DMS79 treated with DMSO at 0.1 percent for 48 hours (cell line): ENCODE measurements at places on chromosomes 7 and 10.

DNA sequence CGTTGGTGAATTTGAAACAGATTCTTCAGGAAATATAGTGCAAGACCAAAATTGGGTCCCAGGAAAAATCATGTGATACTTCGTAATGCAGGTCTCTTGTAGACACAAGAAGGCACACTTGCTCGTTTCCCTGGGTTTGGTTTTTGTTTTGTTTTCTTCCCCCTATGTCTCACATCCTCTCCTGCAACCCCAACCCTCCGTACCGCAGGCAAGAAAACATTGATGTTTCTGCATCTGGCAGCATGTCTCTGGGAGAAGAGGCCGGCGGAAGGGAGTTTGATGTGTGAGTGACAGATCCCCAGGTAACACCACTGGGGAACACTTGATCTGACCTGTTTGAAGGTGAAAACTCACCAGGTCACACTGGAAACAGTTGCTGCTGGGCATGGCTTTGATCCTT, 718.5 kb downstream of the AUTS2 start:
- no peak for DNase-seq

- DNase-seq = no peak
Observed at GRCh38 chr7:33792547-33793105, 112.7 kb upstream of the BMPER start.

- no peak for DNase-seq
Observed at GRCh38 chr10:108663587-108663986, 1259.7 kb downstream of the XPNPEP1 start.

DNA sequence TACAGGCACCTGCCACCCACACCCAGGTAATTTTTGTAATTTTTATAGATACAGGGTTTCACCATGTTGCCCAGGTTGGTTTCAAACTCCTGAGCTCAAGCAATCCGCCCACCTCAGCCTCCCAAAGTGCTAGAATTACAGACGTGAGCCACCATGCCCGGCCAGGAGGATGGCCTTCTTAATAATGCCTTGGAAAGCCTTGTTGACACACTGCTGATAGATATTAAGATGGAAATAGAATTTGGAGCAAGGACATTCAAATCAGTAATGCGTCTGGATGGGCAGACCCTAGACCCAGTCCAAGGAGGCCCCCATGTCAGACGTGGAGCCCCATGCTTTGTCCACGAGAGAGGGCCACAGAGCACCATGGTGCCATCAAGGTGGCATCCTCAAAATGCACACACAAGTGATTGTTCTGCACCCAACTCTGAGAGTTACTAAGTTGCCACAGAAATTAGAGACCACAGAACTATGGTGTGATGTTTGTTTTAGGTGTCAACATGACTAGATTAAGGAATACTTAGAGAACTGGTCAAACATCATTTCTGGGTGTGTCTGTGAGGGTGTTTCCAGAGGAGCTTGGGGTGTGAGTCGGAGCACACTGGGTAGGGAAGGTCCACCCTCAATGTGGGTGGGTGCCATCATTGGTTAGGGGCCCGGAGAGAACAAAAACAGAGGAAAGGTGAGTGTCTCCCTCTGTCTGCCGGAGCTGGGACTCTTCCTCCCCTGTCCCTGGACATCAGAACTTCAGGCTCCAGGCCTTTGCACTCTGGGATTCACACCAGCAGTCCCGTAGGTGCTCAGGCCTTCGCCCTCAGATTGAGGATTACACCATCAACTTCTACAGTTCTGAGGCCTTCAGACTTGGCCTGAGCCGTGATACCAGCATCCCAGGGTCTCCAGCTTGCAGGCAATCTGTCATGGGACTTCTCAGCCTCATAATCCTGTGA, 34.5 kb downstream of the EBF3 start:
- DNase-seq = no peak

DNA sequence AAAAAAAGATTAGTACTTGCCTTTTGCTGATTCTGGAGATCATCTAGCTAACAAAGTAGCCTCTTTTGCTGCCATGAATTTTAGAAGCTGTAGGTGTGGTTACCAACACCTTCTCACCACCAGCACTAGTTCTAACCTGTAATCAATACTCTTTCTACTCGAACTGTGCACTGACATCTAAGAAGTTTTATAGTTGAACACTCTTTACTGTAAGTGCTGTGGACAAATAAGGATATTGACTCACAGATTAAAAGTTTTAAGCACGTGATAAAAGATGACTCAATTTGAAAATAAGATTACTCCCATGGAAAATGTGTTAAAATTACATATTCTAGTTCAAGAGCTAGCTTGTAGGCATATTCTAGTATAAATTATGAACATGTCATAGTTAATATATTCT, 89.9 kb downstream of the REEP3 start:
- DNase-seq = no peak

GRCh38 chr10:75407224-75407712, 5.7 kb upstream of the ZNF503 start:
- DNase-seq = no peak

DNA sequence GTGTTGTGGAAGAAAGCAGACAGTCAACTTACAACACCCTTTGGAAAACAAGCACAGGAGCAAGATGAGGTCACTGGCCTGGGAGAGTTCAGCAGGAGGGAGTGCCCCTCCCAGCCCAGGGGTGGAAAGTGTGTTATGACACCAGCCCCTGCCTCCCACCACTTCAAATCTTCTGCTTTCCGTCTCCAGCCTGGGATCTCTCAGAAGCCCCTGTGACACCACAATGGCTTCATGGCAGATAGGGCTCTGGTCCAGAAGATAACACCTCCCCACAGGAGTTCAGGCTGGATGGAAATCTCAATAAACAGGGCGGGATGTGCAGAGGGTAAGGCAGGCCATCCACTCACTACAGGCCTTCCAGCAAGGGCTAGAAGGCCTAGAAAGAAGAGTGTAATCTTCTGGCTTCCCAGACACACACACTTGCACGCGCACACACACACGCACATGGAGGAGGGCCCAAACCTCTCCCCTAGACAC, 48.7 kb upstream of the ZMIZ1 start:
- no peak for DNase-seq

GRCh38 chr10:95560278-95561176, 644 bp downstream of the SORBS1 start:
- peak; percentile 3 for DNase-seq

- DNase-seq = no peak
Observed at GRCh38 chr10:22978287-22978686, 50.4 kb downstream of the ARMC3 start.

DNA sequence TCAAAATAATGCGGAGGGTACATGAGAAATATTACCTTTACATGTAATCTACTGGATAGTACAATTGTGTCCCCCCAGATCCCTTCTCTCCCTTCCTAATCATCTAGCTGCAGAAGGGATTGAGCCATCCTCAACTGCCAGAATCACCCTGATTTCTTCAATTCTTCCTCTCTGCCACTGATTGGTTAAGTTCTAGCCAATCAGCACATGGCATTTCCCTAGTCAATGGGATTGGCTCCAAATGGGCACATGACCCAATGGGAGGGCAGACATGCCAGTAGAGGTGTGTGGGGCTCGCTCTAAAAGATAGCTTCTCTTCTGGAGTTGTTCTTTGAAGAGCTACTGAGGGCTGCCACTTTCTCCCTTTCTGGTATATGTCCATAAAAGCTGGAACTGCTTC, 20.9 kb upstream of the UBE3C start:
- no peak for DNase-seq

DNA sequence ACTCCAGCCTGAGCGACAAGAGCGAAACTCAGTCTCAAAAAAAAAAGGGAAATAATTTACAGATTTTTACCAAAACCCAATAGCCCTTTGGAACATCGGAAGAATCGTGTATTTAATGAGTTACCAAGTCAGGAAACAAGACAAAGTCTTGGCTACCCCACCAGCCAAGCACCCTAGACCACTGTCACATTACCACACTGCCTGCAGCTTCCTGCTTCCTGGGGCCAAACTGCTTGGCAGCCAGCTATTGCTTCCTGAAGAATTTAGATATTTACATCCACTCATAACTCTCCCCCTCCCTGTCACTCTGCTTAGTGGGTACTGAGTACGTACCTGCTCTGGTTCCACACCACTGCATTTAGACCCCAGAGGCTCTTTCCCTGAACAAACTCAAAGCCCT, 14.1 kb upstream of the TNPO3 start:
- no peak for DNase-seq

GRCh38 chr7:101900103-101900502, 82.7 kb downstream of the CUX1 start:
- DNase-seq = no peak

DNA sequence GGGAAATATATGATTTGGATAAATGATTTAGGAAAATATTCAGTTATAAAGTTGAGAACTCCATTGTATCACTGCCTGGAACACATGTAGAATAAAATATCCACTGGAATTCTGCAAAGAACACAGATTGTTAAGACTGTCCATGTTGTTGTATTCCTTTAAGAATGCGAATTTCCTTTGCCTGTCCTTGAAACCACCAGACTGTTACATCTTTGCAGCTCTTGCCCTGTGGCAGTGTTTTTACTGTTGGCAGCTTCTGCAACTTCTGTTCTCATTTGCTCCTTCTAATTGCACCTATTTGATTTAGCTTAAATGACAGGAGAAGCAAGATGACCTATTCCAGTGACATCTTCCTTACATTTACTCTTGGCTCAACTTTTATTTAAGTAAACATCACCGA, 39.7 kb downstream of the MALSU1 start:
- no peak for DNase-seq

DNA sequence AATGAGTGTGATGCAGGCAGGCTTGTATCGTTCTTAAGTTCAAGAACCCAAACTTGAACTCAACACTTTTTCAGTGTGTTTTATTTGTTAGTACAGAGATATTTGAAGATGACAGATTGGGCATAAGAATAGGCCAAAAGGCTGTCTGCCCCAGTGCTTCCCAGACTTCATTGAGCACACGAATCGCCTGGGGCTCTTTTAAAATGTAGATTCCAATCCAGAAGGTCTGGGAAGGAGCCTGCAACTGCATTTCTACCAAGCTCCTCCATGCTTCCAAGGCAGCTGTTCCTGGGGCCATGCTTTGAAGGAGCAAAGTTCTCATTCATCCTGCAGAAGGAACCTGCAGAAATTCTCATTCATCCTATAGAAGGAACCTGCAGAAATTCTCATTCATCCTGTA, 114.5 kb upstream of the INSYN2A start:
- DNase-seq = no peak

GRCh38 chr10:130243015-130243414, 106.8 kb downstream of the GLRX3 start:
- DNase-seq = no peak

DNA sequence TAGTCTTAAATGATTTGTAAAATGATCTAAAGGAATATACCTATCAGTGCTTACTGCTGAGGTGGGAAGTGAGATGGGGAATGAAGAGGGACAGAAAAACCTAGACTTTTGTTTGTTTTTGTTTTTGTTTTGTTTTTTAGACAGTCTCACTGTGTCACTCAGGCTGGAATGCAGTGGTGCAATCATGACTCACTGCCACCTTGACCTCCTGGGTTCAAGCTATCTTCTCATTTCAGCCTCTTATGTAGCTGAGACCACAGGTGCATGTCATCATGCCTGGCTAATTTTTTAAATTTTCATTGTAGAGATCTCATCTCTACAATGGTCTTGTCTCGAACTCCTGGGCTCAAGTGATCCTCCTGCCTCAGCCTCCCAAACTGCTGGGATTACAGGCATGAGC, 116.4 kb upstream of the SEM1 start:
- DNase-seq = no peak

GRCh38 chr7:100675581-100676350, 2.2 kb downstream of the GNB2 start:
- peak; percentile 8 for DNase-seq

DNA sequence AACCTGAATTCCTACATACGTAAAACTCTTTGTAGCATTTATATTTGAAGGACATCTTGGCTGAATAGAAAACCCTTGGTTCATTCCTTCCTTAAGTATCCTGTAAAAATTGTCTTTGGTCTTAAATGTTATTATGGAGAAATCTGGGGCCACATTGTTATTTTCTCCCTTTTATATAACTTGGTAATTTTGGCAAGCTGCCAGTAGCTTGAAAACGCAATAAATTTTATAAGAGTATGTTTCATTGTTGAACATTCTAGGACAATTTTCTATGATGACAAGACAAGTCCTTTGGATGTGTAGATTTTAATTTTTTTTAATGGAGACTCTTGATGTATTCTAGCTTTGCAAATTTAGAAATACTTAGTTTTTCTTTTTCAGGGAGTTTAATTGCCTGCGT, 191.9 kb downstream of the ABCA13 start:
- DNase-seq = no peak

DNA sequence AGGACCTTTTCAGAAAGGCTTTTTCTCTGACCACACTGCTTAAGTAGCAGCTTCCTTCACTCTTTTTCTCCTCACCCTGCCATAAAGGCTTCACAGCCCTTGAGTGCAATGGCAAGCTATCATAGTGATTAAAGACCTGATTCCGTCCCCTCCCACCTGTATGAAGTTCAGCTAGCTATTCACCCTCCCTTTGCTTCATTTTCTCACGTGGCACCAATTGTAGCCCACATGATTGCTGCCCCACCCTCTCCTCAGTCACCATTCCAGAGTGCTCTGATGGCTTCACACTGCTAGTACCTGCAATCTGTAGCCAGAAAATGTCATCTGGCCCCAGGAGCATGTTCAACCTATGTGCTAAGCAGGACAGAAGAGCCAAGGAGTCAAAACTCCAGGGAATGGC, 523.8 kb downstream of the GRM8 start:
- DNase-seq = no peak

- DNase-seq = no peak
Observed at GRCh38 chr7:18803923-18804322, 308.4 kb downstream of the HDAC9 start.
